ENCODE measurements at places on chromosomes 6 and 20. TPM values are rescaled to one million over a fixed set of nuclear protein-coding genes. Genes with fewer than 3 reads are reported as not detected.

TRDN gene
- total RNA-seq = not detected

RAB32 gene
- total RNA-seq = not detected

RBBP8NL gene
- total RNA-seq = not detected

LRRN4 gene
- total RNA-seq = not detected

TGM3 gene
- not detected for total RNA-seq

KCNS1 gene
- not detected for total RNA-seq

RIMS4 gene
- total RNA-seq = not detected

MUCL3 gene
- total RNA-seq = not detected

UBE2V1 gene
- 158 TPM for total RNA-seq

CYP21A2 gene
- total RNA-seq = not detected

VGLL2 gene
- not detected for total RNA-seq

PPP1R14C gene
- not detected for total RNA-seq

PLCB1 gene
- total RNA-seq = 0.47 TPM

HLA-DOA gene
- 209 TPM for total RNA-seq

PRDM13 gene
- total RNA-seq = not detected

CPXM1 gene
- total RNA-seq = 1.9 TPM

SLC24A3 gene
- not detected for total RNA-seq

CST4 gene
- not detected for total RNA-seq

CHRNA4 gene
- total RNA-seq = not detected

TNNC2 gene
- total RNA-seq = not detected

DYNLT2 gene
- total RNA-seq = 7.2 TPM

CGAS gene
- total RNA-seq = 24.7 TPM

ZMYND8 gene
- 71.6 TPM for total RNA-seq

CMTR1 gene
- total RNA-seq = 82.9 TPM

NKX2-4 gene
- total RNA-seq = not detected

OR2H2 gene
- total RNA-seq = not detected

RWDD2A gene
- total RNA-seq = 2.9 TPM

ZC3H12D gene
- 190 TPM for total RNA-seq

SCAF8 gene
- 77.9 TPM for total RNA-seq

CRYBG1 gene
- total RNA-seq = 47.2 TPM
